Left lung (tissue), 14 donors: ENCODE measurements at places on chromosomes 3 and 15. TPM values are rescaled to one million over a fixed set of nuclear protein-coding genes. Genes with fewer than 3 reads are reported as not detected.

TMEM207 gene
- not detected for total RNA-seq

ARL8B gene
- 81.0 TPM for total RNA-seq

AP2M1 gene
- 296 TPM for total RNA-seq

SAXO2 gene
- 9.0 TPM for total RNA-seq

WDR72 gene
- total RNA-seq: 0.73 TPM

OCA2 gene
- 4.0 TPM for total RNA-seq

- H3K4me3 ChIP-seq: peak overlapping the region; percentile 27
- H3K4me1 ChIP-seq: peaks cover 11% of the 10 kb centered on the region
- H3K36me3 ChIP-seq: no peaks in the 10 kb centered on the region
- H3K27ac ChIP-seq: no peak overlapping the region
- no peak for DNase-seq
- H3K27me3 ChIP-seq: peaks cover 53% of the 10 kb centered on the region
Measured at GRCh38 chr15:82647835-82648256, 683 bp upstream of the CPEB1 start.

DNA sequence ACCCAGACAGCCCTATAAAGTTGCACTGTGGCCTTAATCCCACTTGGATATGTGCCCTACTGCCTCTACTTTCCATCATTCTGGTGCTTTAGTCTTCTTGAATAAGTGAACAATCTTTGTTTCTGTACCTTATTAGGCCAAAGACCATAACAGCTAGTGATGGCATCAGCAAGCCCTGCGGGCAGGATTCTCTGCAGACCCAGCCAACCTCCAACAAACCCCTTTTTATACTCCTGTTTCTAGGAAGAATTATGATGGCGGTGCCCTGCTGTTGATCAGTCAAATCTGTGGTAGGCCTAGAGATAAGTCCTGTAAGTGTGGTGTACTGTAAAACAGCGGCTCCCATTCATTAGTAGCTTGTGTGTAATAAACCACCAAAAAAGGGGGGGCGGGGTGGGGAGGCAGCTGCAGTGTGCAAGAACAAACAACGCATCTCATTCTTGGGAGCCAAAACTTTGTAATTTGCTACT, 40.5 kb downstream of the SOX2 start:
- H3K36me3 ChIP-seq: no peaks in the 10 kb centered on the region
- H3K27me3 ChIP-seq: no peaks in the 10 kb centered on the region
- H3K4me3 ChIP-seq: no peak overlapping the region
- no peaks in the 10 kb centered on the region for H3K4me1 ChIP-seq
- no peak for DNase-seq
- H3K27ac ChIP-seq: no peak overlapping the region

- no peak overlapping the region for H3K27ac ChIP-seq
- no peaks in the 10 kb centered on the region for H3K36me3 ChIP-seq
- H3K27me3 ChIP-seq: no peaks in the 10 kb centered on the region
- H3K4me1 ChIP-seq: no peaks in the 10 kb centered on the region
Measured at GRCh38 chr3:173920386-173920785, 522.8 kb downstream of the NLGN1 start.
